NCI-H1105 (cell line): ENCODE measurements at places on chromosomes 1 and 21.

DNA sequence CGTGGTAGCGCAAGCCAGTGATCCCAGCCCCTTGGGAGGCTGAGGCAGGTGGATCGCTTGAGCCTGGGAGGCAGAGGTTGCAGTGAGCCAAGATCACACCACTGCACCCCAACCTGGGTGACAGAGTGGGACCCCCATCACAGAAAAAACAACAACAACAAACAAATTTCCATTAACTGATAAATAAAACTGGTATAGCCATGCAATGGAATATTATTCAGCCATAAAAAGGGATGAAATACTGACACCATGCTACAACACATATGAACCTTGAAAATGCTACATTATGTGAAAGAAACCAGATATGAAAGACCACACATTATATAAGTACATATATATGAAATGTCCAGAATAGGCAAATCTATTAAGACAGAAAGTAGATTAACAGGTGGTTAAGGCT, 12.0 kb downstream of the CLCC1 start:
- DNase-seq = no peak

GRCh38 chr1:216804111-216804510, 80.9 kb upstream of the ESRRG start:
- peak; percentile 78 for DNase-seq

DNA sequence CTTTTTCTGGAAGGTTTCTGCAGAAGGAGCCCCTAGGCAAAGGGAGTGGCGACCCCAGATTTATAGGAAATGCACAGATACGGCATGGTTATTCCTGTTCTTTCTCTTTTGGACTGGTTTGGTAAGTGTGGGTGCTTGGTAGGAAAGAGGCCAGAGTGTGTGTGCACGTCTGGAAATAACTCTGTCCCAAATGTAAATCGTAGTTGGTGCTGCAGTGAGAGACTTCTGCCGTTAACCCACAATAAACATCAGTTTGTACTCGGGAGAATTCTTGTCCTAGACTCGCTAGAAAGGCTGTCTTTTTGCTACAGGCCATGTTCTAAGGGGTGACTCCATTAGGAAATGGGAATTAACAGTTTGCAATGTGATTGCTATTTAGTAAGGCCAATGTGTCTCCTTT, 779 bp downstream of the SLC44A3 start:
- no peak for DNase-seq

- DNase-seq = no peak
Observed at GRCh38 chr1:41344708-41345159, 16.5 kb upstream of the FOXO6 start.

DNA sequence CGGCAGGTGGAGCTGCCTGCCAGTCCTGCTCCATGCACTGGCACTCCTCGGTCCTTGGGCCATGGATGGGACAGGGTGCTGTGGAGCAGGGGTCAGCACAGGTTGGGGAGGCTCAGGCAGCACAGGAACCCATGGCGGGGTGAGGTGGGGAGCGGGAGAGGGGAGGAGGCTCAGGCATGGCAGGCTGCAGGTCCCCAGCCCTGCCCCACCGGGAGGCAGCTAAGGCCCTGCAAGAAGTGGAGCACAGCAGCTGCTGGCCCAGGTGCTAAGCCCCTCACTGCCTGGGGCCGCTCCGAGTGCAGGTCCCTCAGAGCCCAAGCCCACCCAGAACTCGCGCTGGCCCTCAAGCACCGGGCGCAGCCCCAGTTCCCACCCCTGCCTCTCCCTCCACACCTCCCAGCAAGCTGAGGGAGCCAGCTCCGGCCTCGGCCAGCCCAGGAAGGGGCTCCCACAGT, 691 bp upstream of the GBP5 start:
- no peak for DNase-seq

DNA sequence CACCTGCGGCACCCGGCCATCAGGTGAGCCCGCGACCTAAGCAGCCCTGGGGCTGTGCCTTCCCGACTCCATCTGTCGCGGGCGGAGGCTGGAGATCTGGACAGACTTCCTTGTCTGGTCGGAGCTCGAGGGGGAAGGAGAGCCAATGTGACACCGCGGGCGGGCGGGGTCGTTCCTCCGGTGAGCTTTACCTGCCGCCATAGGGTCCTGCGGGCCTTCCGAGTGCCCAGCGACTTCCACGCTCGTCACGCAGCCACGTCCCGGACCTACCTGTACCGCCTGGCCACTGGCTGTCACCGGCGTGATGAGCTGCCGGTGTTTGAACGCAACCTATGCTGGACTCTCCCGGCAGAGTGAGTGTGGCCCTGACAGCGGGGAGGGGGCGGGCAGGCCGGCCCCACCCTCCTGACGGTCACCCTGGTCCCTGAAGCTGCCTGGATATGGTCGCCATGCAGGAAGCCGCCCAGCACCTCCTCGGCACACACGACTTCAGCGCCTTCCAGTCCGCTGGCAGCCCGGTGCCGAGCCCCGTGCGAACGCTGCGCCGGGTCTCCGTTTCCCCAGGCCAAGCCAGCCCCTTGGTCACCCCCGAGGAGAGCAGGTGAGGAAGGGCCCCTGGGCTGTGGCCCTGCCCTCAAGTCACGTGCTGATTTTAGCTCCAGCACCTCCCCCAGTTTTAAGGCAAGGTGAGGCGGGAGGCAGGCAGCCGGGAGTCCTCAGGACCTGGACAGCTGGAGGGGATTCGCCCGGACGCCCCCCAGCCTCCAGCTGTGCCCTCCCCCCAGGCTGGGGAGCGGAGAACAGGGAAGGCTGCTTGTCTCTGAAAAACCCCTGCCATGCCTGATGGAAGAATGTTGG, 1.1 kb downstream of the PUSL1 start:
- peak; percentile 20 for DNase-seq

GRCh38 chr1:64265141-64265540, 61.7 kb downstream of the UBE2U start:
- no peak for DNase-seq

- no peak for DNase-seq
Observed at GRCh38 chr1:202571719-202572339, 138.4 kb downstream of the SYT2 start.

- DNase-seq = no peak
Observed at GRCh38 chr1:78032996-78033796, 12.6 kb upstream of the GIPC2 start.

GRCh38 chr1:29425631-29426030, 189.3 kb downstream of the PTPRU start:
- DNase-seq = no peak

DNA sequence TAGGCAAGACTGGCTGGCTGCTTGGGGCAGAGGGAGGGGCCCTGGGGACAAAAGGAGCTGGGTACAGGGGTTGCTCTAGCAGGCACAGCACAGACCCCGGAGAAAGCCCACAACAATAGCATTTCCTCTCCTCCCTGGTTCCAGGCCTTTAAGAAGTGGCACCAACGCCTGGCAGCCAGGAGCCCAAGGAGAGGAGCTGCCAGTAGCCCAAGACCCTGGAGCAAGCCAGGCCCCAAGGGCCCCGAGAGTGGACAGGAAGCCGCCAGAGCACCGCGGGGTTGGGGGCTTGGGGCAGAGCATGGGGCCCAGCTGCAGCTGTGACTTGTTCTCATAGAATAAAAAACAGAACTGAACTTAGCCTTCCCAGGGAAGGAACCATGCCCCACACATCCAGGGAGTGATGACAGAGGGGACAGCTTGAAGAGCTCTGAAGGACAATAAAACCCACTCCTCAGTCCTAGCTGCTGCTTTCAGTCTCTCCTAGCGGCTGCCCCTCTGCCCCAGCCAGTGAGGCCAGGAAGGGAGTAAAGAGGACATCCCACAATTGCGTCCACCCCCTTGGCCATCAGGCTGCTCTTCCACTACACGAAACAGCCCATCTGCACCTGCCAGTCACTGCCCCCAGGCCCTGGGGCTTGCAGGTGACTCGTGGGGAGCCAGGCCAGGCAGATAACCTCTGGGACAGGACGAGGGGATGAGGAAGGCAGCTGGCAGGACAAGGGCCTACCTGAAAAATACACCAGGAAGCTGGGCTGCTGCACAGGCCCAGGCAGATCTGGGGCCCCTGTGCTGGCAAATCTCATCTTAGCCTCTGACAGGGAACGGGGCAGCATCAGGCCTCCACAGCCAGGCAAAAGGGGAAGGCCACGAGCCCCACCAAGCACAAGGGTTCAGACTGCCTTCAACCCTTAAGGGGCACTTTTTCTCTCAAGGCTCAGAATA, 16.4 kb downstream of the MTHFR start:
- DNase-seq = no peak

- no peak for DNase-seq
Observed at GRCh38 chr1:119772298-119772697, 3.6 kb upstream of the HMGCS2 start.

DNA sequence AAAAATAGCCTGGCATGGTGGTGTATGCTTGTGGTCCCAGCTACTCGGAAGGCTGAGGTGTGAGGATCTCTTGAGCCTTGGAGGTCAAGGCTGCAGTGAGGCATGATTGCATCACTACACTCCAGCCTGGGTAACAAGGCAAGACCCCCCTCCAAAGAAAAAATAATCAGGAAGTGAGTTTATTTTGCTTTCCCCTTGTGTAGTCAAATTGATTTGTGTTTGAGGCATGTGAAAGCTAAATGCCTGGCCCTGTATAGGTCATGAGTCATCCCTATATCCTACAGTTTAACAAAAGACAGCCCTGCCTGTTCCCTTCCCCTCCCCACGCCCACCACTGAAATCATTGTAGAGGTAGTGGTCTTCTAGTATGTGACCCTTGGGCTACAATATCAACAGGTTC, 241.4 kb upstream of the JUN start:
- no peak for DNase-seq

- DNase-seq = peak; percentile 82
Observed at GRCh38 chr1:32972814-32973428, 8.3 kb upstream of the RNF19B start.

DNA sequence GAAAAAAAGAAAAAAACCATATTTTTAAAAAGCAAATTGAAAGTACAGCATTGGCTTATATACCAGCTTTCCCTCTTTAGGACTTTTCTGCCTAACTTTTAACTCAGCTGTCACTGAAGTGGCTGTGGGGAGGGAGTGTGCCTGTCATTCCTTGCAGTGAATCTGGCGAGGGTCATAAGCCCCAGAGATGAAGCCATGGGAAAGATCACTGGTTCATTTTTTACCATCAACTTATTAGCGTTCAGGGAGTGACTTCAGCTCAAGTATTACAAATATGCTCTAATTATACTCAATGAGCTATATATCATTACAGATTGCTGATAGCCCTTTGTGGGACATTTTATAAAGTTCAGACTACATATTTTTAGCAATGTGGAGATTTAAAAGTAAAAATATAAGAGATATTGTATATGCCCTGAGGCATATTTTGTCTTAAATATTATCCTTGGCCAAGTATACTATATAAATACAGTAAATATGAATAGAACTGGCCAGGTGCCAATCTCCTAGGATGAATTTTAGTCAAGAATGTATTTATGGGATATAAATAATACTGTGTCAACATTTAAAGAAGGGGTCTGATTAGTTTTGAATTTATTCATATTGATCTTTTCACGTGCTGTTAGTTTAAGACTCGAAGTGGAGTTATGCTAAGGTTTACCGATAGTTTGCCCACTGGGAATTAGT, 4.4 kb downstream of the TGFB2 start:
- no peak for DNase-seq

GRCh38 chr1:66478116-66478515, 55.8 kb upstream of the SGIP1 start:
- no peak for DNase-seq

- DNase-seq = no peak
Observed at GRCh38 chr1:156638189-156638985, 3.5 kb upstream of the BCAN start.

GRCh38 chr1:13674377-13674776, 25.6 kb upstream of the PRDM2 start:
- no peak for DNase-seq

GRCh38 chr1:203742436-203742835, 22.5 kb upstream of the LAX1 start:
- DNase-seq = no peak

- no peak for DNase-seq
Observed at GRCh38 chr1:173300061-173301044, 93.2 kb upstream of the TNFSF4 start.

DNA sequence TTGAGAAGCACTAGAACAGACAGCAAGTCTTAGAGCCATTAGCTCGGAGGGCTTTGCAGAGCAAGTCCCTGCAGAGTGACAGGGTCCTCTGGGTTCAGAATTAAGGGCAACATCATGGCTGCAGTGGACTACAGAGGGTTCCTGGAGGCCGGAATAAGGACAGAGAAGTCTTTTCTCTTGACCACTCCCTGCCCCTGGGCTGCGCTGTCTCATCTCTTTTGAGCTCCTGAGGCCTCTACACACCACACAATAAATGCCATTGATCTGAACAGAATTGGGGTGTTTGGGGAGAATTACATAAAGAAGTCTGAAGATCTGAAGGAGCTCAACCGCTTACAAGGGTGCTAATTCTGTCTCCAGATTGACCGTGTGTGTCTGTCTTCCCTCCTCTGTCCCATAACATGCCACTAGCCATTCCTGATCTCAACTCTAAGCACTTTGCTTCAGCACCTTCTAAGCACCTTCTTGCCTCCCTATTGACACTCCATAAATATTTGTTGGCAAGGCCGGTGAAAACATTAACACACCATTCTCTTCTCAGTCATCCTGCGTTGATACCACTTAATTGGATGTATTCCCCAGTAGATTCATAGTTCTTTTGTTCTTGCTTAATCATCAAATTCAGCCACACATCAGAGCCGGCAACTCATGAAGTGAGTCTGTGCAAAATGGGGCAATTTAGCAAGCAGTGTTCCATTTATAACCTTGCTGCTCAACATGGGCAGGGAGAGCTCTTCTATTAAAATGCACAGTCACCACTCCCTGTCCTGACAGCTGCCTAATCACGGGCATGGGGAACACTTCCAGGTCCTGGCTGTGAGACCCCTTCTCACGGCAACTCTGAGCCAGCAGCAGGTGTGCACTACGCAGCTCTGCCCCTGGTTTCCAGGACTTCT, 49.7 kb downstream of the NMNAT2 start:
- DNase-seq = no peak

DNA sequence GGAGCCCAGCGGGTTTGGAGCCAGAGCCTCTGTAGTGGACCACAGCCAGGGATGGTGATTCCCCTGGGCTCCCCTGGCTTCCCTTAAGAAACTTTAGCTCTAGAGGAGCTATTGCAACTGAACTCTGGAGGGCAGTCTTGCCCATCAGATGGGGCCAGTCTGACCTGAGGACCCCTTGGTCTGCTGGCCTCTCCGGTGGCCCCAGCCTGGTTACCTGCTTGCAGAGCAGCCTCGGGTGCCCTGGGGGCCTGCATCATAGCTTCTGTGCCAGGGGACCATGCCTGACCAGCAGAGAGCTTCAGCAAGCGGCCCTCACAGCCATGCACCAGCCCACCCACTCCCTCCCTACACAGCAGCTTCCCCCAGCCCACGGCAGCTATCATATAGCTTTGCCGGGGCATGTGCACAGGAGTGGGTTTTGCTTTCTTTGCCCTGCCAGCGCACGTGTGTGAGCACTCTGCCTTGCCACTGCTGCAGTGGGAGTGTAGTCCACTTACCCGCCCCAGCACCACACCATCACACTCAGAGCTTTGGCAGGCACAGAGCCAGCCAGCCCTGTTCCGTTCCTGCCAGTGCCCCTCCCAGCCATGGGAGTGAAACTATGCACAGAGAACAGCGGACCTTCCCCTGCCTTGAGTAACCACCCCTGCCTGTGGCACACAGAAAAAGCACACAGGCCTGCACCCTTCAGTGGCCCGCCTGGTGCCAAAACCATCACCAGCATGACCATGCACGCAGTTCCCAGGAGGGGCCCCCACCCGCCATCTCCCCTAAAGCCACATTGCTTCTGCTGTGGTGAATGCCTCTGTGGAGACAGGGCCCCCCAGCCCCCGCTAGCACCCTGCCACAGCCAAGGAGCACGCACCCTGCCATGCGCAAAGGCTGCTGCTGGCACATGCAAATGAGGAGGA, 442.9 kb upstream of the NEGR1 start:
- no peak for DNase-seq
